NCI-H446 treated with DMSO at 0.1 percent for 48 hours (cell line): ENCODE measurements at places on chromosomes 2 and 18.

DNA sequence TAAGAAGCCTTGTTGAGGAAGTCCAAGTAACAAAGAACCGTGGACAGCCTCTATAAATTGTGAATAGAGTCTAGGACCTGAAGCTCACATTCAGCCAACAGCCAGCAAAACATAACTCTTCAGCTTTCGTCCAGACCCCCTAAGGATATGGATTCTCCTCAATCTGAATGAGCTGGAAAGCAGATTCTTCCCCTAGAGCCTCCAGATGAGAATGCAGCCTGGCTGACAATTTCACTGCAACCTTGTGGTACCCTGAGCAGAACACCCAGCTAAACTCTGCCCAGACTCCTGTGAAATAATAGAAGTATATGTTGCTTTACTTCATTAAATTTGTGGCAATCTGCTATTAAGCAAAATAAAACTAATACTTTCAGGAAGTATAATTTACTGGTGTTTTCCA is 483.5 kb upstream of the SLC8A1 start:
- DNase-seq, result no peak

DNA sequence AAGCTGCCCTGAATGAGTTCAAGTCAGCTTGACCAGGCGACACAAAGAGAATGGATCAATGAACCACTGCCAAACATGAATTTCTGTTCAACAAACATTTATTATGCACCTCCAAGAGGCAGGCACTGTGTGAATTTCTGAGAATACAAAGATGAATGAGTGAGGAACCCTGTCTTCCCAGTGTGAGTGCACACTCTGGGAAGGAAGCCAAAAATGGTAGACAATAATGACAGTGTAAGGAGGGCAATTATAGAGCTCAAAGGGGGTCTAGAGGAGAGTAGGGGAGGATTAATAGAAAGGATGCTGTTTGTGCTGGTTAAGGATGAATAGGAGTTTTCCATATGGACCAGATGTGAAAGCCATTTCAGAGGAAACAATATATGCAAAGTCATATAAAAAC is 213.4 kb downstream of the DCC start:
- DNase-seq, result peak; percentile 56

- peak; percentile 94 for DNase-seq
Observed at GRCh38 chr2:195898505-195899191, 170.0 kb downstream of the DNAH7 start.

DNA sequence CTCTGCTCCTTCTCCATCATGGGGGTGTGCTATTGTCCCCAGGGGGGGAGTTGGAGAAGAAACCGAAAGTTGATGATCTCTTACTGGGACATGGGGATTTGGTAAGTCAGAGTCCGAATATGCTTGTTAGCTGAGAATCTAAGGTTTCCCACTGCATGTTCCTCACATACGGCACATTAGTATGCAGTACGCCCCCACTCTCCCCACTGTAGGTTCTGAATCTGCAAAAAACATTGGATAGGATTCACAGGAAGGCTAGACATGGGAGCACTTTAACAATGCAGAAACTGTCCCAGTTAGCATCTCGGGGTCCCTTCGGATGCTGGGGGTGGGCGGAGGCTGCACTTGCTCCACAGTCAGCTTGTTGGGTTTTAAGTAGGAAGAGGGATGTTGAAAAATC is 102.3 kb downstream of the STPG4 start:
- no peak for DNase-seq

DNA sequence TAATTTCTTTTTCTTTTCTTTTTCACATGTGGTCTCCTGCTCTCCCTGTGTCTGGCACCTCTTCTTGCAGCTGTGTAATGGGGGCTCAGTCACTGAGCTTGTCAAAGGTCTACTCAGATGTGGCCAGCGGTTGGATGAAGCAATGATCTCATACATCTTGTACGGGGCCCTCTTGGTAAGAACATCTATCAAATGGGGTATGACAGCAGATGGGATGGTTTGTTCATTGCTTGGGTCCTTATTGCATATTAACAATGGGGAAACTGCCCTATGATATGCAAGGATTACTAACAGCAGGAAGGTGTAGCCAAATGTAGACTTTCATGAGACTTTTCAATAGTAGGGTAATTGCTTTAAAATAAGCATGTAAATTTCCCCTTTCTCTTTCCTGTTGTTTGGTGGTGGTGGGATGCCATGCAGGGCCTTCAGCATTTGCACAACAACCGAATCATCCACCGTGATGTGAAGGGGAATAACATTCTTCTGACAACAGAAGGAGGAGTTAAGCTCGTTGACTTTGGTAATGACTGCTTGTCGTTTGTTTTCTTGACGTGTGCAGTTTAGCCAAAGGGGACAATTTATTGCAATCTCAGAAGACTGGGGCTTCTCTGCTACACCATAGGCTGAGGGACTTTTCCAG is 36.5 kb downstream of the MYO3B start:
- DNase-seq, result no peak

- peak; percentile 36 for DNase-seq
Observed at GRCh38 chr2:111071600-111072171, 49.0 kb upstream of the BCL2L11 start.

- no peak for DNase-seq
Observed at GRCh38 chr18:62828091-62828640, 112.8 kb downstream of the PHLPP1 start.

DNA sequence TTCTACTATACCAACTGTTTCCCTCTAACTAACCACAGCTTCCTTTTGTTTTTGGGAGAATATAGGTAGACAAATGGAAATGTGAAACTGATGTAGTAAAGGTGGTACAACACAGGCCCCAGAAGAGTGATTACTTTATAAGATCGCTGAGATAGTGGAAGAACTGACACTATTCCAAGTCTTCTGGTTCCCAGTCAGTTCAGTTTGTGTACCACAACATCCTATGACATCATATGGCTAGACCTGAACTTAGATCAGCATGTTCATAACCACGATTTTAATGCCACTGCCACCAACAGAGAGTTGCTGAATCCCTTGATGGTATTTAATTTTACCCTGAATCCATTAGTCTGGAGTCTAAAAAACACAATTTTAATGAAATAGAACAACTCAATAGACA is 328.9 kb downstream of the GPD2 start:
- no peak for DNase-seq

DNA sequence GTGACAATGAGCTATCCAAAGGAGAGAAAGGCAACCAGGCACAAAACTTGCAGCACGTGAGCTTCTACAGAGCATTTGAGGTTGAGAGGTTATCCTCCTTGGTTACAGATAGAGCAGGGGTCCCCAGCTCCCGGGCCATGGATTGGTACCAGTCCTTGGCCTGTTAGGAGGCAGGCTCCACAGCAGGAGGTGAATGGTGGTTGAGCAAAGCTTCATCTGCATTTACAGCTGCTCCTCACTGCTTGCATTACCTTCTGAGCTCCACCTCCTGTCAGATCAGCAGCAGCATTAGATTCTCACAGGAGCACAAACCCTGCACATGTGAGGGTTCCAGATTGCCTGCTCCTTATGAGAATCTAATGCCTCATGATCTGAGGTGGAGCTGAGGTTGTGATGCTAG is 57.8 kb upstream of the ST8SIA3 start:
- no peak for DNase-seq

DNA sequence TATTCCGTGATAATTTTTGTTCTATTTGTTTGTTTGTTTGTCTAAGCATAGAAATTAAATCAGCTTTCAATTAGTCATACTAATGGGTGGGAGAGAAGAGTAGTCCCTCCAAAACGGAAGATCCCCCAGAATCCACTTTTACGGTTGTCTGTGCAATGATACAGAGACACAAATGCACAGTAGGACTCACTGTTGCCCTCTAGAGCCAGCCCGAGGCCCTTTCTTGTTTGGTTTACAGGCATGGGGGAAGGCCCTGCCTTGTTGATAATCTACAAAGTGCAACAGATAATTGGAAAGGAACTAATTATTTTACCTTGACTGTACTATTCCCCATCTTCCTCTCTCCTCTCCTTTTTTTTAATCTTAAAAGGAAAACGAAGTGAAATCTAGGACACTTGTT is 121.1 kb downstream of the ACOXL start:
- no peak for DNase-seq

- no peak for DNase-seq
Observed at GRCh38 chr2:176165370-176166050, 8.4 kb downstream of the HOXD3 start.

GRCh38 chr2:174779361-174779928 is 15.2 kb upstream of the CHRNA1 start:
- no peak for DNase-seq

- no peak for DNase-seq
Observed at GRCh38 chr2:235575904-235576303, 82.1 kb downstream of the AGAP1 start.

- no peak for DNase-seq
Observed at GRCh38 chr2:70371753-70372152, 69.9 kb upstream of the FAM136A start.

DNA sequence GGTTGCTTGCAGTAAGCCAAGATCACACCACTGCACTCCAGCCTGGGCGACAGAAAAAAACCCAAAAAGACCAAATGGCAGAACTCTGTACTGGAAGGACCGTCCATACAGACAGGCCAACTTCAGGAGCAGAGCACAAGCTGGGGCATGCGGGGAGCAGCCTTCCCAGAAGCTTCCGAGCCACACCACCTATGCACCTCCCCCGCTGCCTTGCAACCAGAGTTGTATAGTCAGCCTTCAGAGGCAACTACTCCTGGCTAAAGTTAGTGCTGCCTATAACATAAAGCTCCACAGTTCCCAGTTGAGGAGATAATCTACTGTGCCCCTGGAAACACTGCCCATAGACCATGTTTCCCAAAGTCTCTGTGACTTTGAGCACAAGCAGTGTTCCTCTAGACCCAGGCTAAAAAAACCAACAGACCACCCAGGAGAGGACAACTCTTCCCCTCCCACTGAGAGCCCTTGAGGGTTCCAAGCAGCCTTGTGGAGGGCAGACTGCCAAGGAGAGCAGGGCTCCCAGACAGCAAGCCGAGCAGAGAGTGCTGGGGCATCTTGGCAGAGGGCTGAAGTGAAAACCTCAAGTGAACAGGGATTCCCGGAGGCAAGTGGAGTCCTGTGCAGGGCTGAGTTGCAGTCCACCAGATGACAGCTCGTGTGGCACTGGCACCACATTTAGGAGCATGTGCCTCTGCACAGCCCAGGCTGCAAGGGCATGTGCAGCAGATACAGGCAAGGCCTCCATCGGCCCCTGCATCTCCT is 6.8 kb downstream of the SFT2D3 start:
- no peak for DNase-seq

- DNase-seq, result no peak
Observed at GRCh38 chr2:54557601-54558187, 101.6 kb downstream of the SPTBN1 start.

GRCh38 chr18:24397694-24398368 is at the start of gene OSBPL1A:
Gene OSBPL1A, minus strand, starts transcription at chr18:24397824. Its CDS starts 20,291 bp downstream, at chr18:24377533.
- peak; percentile 92 for DNase-seq

DNA sequence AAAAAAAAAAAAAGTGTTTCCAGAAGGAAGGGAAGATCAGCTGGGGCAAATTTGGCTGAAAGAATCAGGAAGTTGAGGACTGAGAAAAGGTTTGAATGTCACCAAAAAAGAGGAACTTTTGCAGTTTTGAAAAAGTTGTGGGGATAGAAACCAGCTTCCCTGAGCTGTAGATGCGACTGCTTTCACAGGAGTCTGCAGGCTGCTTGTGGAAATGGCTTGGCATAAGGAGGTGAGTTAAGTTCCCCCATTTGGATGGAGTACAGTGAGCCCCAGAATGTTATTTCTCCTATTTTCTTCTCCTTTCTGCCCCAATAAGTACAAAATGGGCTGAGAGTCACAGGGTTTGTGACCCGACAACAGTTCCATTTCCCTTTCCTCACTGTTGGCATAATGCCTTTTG is 16.5 kb upstream of the ME2 start:
- no peak for DNase-seq

DNA sequence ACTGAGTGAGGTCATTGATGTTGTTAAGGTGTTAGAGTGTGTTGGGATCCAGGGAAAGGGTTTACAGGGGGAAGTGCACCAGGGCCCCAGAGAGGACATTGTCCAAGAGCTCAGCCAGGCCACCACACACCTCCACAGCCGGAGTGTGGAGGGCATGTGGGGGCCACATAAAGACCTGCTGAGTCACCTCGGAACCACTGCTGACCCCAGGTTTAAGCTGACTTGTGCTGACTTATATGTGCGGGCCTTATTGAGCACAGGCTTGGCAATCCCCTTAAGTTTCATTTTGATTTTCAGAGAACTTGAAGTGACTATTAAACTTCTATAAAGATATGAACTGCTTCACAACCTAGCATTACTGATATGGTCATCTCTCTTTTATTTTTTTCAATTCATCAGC is 166.2 kb upstream of the MAP3K20 start:
- no peak for DNase-seq

DNA sequence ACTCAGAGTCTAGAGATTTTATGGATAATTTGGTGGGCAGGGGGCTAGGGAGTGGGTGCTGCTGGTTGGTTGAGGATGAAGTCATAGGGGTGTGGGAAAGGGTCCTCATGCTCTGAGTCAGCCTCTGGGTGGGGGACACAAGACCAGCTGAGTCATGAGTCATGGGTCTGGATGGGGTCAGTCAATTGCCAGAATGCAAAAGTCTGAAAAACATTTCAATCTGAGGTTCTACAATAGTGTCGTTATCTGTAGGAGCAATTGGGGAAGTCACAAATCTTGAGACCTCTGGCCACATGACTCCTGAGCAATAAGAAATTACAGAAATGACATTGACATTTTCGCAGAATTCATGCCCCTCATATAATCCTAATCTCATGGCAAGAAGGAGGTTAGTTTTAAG is 15.1 kb downstream of the NMS start:
- no peak for DNase-seq

- no peak for DNase-seq
Observed at GRCh38 chr18:32975163-32975436, 202.3 kb upstream of the KLHL14 start.

DNA sequence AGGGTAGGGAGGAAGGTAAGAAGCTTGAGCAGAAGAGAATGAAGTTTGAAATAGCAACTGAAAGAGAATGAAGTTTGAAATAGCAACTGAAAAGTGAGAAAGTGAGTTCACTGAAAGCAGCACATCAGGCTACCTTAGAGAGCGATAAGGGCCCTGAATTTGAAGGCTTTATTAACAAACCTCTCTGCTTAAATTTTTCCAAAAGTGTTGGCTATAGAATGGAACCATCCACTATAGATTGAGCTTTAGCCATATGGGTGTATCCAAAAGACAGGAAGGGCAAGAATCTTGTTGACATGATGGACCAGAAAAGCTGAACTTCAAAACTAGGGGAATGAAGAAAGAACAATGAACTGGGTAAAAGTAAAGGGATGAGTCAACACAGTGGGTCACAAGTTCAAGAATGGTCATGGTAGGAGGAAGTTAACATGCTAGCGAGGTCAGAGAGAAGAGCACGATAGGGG is 122.5 kb downstream of the ASXL3 start:
- no peak for DNase-seq

GRCh38 chr2:168357797-168358472 is 98.1 kb upstream of the CERS6 start:
- DNase-seq, result no peak

- no peak for DNase-seq
Observed at GRCh38 chr2:268323-268722, 3.6 kb downstream of the ACP1 start.
